Mesendoderm (in vitro differentiated cells): ENCODE measurements at places on chromosomes 12 and 14.

DNA sequence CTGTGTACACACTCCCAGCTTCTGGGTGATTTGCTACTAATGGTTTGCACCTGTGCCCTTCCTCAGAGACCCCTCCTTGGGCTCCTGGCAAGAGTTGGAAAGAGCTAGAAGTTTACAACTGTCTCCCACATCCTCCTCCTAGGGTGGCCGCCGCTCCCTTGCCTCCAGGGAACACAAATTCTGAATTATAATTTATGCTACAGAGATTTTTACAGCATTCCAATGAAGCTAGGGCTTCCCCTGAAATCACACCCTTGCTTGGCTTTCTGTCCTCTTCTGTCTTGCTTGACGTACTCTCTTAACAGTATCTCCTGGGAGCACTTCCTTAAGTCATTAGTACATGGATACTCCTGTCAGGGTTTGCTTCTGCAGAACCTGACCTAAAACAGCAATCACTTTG is 180.2 kb downstream of the KCNA5 start:
- DNase-seq, result no peak

- DNase-seq, result no peak
Measured at GRCh38 chr14:82091097-82091496, 557.4 kb upstream of the SEL1L start.

GRCh38 chr12:103930034-103930786 is at the start of gene HSP90B1:
Gene HSP90B1, plus strand, starts transcription at chr12:103930410. Its CDS starts 106 bp downstream, at chr12:103930516.
- DNase-seq, result peak; percentile 100

- no peak for DNase-seq
Measured at GRCh38 chr14:88049266-88049665, 44.3 kb downstream of the GPR65 start.

DNA sequence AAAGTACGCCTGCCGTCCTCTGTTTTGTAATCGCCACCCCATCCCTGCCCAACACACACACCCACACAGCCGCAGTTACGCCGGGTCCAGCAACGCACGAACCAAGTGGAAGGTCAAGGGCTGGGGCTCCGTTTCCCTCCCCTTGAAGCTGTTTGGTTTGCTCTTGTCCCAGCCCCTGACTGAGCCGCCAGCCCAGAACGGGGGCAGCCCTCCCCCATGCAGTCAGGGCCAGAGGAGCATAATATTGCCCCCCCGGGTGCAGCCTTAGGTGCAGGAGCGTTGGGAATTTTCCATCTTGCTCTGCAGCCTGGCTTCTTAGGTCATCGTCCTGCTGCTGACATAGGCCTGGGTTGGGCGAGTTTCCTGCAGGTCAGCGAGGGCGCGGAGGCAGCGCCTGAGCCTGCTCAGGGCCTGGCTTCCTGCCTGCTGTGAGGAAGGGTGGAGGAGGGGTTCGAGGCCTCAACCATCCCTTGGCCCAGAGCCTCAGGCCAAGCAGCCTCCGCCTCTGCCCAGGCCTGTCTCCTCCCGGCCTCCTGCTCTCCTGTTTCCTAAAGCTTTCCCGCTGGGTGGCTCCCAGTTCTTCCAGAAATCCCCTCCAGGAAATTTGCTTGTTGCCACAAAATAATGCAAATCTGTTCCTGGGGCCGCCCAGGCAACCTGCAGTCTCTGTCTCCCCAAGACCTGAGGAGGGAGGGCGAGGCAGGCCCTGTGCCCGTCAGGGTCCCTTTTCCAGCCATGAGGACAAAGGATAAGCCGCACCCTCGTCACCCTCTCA is 44.5 kb downstream of the PSMA6 start:
- DNase-seq, result peak; percentile 92

GRCh38 chr12:9107542-9107873 is 8.2 kb downstream of the A2M start:
- no peak for DNase-seq

- no peak for DNase-seq
Measured at GRCh38 chr12:92582475-92582874, 120.3 kb upstream of the PLEKHG7 start.

DNA sequence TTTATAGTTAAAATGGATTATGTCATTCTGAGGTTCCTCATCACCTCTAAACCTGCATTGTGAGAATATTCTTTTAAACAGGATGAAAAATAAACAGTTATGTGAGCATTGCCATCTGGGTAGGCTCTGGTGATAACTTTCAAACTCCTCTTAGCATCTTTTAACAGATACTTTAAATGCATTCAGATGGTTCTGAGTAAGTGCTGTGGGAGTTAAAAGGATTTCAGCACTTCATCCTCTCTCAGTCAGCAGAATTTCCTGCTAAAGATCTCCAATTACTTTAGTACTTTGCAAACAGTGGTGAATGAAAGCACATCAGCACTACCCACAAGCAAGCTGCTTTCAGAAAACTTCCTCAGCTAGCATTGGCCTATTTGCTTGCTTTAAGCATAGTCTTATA is 59.3 kb upstream of the TMTC1 start:
- no peak for DNase-seq

GRCh38 chr12:88986056-88986455 is 366.2 kb downstream of the DUSP6 start:
- no peak for DNase-seq

DNA sequence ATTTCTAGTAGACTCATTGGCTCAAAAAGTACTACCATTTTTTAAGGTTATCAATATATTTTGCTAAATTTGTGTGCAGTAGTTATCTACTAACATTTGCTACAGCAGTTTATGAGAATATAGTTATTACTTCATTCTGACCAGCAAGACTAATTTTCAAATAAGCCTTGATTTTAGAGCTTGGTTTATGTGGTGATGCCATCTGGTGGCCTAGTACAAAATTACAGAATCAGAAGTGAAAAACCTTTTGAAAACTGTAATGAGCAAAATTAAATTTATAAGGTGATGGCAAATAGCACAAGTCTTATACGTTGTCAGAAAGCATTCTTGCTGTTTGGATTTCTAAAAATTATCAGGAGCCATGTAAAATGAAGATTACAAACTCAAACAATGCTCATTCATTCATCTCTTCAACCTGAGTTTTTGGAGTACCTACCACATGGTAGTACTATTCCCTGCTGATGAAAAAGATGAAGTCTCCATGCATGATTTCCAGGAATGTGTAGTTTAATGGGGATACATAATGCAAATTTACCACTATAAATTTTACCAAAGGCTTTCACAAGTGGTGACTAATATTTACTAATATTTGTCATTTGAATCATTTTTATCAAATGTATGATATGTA is 51.0 kb downstream of the MAGOHB start:
- peak; percentile 37 for DNase-seq

DNA sequence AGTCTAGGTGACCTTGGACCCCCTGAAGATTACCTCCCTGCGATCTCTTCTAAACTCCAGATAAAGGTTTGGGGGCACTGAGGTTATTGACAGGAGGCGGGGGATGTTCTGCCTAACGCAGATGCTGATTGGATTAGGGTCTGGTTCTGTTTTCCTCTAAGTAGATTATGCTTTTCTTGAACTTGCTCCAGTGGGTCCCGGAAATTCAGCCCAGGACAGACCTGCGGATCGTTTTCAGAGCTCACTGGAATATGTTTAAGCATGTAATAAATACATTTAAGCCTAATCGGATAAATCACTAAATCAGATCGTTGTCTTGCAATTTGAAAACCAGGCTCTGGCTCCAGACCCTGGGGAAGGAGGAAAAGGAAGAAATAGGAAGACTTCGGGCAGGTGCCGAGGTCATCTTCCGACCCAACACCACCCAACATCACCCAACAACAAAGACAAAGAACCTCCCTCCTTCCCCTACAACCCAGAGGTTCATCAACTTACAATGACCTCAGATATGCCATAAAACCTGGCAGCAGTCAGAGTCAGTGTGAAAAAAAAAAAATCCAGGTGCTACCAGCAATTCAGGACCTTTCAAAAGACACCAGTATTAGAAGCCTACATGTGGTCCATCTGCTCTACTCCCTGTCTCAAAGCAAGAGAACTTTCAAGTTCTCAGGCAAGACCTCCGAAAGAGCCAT is 148.4 kb downstream of the KSR2 start:
- DNase-seq, result no peak

GRCh38 chr14:59342516-59343484 is 122.4 kb downstream of the GPR135 start:
- DNase-seq, result peak; percentile 64

DNA sequence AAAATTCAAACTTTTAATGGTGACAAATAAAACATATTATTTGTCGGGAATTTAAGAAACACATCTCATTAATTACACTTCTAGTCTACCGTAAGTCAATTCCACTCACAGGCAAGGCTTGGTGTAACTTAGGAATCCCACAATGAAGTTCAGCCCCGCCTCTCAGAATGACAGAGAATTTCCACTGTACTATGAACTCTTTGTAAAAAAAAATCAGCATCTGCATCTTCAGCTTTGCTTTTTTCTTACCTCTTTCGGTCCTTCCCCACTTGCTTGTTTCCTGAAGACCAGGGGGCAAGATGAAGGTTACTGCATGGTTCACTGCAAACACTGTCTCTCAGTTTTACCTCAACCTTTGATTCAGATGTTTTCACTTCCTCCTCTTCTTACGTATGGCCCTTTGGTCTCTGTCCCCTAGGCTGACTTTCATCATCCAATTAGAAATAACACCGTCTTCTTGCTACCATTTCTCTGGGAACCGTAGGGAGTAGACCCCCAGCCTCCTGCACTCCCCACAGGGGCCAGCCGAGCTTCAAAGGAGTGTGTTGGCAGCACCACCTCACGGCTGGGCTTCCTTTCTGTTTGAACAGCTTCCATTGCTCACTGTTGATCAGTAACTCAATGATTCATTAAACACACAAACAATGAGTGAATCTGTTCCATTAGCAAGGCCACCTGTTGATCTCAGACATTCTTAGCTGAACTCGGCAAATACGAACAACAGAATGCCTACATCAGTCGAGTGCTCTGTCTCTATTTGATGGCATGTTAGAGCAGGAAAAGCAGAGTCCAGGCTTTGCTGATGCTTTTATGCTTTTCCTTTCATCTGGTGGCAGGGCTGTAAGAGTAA is 343.0 kb downstream of the BMP4 start:
- DNase-seq, result peak; percentile 40

DNA sequence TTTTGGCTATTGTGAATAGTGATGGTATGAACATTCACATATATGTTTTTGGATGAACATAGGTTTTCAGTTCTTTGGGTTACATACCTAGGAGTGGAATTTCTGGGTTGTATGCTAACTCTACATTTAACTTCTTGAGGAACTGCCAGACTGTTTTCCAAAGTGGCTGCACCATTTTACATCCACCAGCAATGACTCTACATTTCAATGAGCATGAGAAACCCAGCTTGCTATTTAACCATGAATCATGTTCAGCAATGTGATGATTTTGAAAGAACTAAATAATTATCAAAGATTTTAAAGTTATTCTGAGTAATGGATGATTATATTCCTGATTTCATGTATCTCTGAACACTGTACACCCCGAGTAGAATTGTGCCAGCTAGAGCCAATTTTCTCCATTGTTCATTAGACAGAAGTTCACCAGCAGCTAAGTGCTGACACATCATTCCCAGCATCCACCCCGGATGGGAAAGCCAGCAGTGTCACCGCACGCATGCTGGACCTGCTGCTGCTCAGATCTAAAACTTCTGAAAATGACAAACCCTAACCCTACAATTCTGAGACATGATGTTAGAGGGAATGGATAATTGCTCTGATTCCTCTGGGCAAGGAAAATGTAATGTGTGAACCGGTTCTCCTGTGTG is 13.3 kb upstream of the ANAPC5 start:
- no peak for DNase-seq

- DNase-seq, result peak; percentile 36
Measured at GRCh38 chr14:22427771-22428231, 161.2 kb downstream of the DAD1 start.

- no peak for DNase-seq
Measured at GRCh38 chr14:38824706-38825105, 278.3 kb downstream of the SEC23A start.

DNA sequence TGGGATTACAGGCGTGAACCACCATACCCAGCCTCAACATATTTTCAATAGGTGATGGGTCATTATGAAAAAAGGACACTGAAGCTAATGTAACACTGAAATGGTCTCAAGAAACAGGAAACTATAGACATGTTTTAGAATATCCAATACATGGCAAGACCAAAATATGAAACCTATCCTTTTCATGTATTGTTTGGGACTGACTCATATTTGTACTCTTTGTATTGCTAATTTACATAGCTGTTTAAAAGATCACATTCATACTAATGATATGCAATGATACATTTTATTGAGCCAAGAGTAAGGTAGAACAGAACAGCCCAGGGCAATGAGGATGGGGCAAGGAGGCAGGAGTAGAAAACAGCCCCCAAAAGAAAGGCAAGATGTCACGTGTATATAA is 32.6 kb downstream of the RESF1 start:
- DNase-seq, result no peak

DNA sequence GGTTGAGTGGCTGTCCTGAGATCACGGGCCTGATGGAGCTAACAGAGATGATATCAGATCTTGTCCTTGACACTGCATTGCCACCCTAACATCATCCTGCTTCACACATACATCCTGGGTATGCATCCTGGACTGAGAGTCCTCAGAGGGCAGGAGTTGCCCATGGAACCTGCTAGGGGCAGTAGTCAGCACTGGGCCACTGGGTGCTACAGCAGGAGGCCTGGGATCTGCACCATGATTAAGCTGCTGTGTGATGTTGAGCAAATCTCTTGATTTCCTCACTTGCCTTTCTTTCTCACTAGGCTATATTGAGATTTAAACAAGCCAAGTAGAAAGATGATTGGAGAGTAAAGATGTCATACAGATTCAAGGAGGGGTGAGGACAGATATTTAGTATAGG is 22.1 kb upstream of the EIF4B start:
- no peak for DNase-seq

DNA sequence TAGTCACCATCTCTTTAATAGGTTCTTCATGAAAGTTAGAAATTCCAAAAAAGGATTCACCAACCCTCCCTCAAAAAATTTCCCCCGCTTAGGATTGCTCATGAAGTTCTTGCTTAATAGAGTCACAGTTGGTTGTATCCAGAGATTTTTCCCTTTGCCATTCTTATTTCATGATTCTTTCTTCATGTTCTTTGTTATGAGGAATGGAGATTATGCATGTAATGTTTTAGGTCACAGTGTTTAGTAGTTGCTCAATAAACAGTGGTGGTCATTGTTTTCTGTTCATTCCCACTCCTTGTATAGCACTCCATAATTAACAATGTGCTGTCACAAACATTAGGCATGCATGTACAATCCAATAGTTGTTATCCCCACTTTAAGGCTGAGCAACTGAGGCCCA is 51.2 kb upstream of the RTRAF start:
- no peak for DNase-seq

GRCh38 chr12:68932128-68932960 is 627 bp downstream of the CPM start:
- peak; percentile 42 for DNase-seq

DNA sequence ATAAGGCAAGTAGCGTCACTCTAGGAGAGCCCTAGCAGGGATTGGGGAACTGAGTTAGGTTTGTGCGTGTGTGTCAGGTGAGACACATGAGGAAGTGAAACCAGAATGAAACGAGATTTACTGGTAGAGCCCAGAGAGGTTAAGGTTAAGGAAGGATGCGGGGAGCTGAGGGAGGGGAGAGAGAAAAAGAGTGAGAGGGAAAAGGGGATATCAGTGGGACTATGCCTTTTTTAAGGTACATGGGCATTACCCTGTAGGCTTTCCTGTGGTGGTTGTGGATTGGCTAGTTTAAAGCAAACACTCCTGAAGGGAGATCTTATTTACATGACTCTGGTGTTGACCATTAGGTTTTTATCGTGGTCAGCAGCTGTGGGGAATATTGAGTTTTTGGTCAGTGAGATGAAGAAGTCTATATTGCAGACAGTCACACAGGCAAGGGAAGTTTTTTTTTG is 13.9 kb downstream of the ZDHHC17 start:
- no peak for DNase-seq
